ENCODE measurements at places on chromosomes 7 and 10. TPM values are rescaled to one million over a fixed set of nuclear protein-coding genes. Genes with fewer than 3 reads are reported as not detected.

DNA sequence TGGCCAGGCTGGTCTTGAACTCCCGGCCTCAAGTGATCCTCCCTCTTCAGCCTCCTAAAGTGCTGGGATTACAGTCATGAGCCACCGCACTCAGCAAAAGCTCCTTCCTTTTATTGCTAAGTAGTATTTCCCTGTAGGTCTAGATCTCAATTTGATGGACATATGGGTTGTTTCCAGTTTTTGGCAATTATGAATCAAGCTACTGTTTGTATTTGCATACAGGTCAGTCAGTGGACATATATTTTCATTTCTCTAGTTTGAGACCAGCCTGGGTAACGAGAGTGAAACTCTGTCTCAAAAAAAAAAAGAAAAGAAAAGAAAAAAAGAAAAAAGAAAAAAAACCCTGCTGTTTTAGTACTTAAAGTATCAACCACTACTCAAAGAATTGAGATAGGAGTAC, 6.4 kb upstream of the PRKRIP1 start:
- H3K4me3 ChIP-seq, result no peak overlapping the region
- H3K27me3 ChIP-seq, result no peaks in the 10 kb centered on the region

DNA sequence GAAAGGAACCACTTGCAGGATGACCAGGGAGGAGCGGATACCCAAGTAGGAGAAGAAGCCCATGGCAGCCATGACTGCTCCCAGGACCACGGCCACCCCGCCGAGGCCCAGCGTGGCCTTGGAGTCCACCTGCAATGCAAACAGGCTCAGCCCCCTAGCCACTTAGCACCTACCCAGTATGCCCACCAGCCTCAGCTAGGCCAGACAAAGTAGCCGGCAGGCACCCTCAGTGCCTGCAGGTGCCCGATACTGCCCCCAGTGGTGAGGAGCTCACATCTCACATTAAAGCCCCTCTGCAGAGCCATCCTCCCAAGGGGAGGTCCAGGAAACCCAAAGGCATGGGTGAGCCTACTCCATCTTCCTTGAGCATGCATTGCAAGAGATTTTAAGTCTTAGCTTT, 6.6 kb downstream of the NPC1L1 start:
- H3K4me1 ChIP-seq, result no peaks in the 10 kb centered on the region
- no peak for DNase-seq
- H3K4me3 ChIP-seq, result no peak overlapping the region
- H3K27ac ChIP-seq, result no peak overlapping the region

DNA sequence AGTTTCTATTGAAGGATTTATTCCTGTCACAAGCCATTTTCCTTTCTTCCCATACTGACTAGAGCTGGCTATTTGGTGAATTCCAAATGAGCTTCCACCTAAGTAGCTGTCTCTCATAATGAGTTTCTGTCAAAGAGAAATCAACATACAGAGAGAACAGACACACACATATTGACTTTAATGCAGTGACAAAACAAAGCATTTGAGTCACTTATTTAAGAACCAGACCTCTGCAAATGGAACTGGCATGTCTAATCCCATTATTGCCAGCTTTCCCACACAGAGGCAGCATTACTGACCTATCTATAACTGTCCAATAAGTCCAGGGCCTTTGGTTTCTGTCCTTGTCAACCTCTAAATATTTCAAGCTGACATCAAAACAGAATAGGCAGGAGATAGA, 179.3 kb upstream of the CSTF2T start:
- H3K4me3 ChIP-seq, result no peak overlapping the region
- H3K4me1 ChIP-seq, result peaks cover 24% of the 10 kb centered on the region
- DNase-seq, result no peak

- H3K4me1 ChIP-seq, result peaks cover 8% of the 10 kb centered on the region
- H3K27ac ChIP-seq, result no peak overlapping the region
- no peak for DNase-seq
- no peak overlapping the region for H3K4me3 ChIP-seq
- H3K27me3 ChIP-seq, result no peaks in the 10 kb centered on the region
These were observed 13.7 kb upstream of the CD36 start for GRCh38 chr7:80624763-80625162.

RNF32 gene
- total RNA-seq, result 1.7 TPM

DNA sequence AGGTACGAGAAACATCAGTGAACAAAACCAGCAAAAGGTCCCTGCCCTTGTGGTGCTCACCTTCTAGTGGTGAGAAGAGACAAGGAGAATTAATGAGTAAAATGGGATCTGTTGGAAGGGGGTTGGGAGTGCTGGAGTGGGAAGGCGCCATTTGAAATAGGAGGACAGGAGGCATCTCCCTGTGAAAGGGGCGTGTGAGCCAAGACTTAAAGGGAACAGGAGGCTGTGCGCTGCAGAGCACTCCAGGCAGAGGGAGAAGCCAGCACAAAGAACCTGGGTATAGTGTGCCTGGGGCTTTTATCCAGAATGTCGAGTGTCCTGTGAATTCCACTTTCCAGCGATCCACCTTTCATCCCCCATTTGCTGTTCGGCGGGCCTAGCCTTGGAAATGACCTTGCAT, 497.9 kb upstream of the GALNT17 start:
- H3K27ac ChIP-seq, result no peak overlapping the region
- H3K4me1 ChIP-seq, result no peaks in the 10 kb centered on the region
- peaks cover 3% of the 10 kb centered on the region for H3K36me3 ChIP-seq
- H3K4me3 ChIP-seq, result no peak overlapping the region
- no peak for DNase-seq

GRCh38 chr7:134155871-134156270, 28.7 kb downstream of the LRGUK start:
- no peak overlapping the region for H3K4me3 ChIP-seq
- no peaks in the 10 kb centered on the region for H3K36me3 ChIP-seq
- peaks cover 46% of the 10 kb centered on the region for H3K27me3 ChIP-seq
- no peak overlapping the region for H3K27ac ChIP-seq
- no peak for DNase-seq

DNA sequence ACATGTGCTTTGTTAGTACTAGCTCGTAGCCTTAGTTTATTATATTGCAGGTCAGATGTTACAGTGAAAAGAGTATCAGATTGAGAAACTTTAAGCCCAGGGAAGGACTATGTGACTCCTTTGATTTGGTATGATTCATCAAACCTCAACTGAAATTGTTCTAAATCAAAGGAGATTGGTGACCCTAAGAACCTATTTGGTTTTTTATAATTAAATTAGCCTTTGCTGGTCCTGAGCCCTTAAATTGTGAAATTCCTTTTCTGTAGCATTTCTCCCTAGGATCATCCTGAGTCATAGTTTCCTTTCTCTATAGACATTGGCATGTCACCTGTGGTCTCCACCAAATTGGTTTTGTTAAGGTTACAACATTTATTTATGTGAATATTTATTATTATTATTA, 89.7 kb downstream of the POLR1F start:
- no peaks in the 10 kb centered on the region for H3K36me3 ChIP-seq
- no peak for DNase-seq
- peaks cover 7% of the 10 kb centered on the region for H3K4me1 ChIP-seq
- peaks cover 10% of the 10 kb centered on the region for H3K27me3 ChIP-seq
- no peak overlapping the region for H3K4me3 ChIP-seq
